Lung (tissue), 17 donors: ENCODE measurements at places on chromosomes 12 and 14. TPM values are rescaled to one million over a fixed set of nuclear protein-coding genes. Genes with fewer than 3 reads are reported as not detected.

The C3AR1 gene
- 42.2 TPM for total RNA-seq

The CCDC197 gene
- not detected for total RNA-seq

The SLC17A8 gene
- total RNA-seq: 0.43 TPM

The SYCP3 gene
- 1.2 TPM for total RNA-seq

The GYS2 gene
- not detected for total RNA-seq

The ANKRD33 gene
- total RNA-seq: 0.21 TPM

The ASCL1 gene
- 0.46 TPM for total RNA-seq

The ADAM21 gene
- total RNA-seq: 0.17 TPM

DNA sequence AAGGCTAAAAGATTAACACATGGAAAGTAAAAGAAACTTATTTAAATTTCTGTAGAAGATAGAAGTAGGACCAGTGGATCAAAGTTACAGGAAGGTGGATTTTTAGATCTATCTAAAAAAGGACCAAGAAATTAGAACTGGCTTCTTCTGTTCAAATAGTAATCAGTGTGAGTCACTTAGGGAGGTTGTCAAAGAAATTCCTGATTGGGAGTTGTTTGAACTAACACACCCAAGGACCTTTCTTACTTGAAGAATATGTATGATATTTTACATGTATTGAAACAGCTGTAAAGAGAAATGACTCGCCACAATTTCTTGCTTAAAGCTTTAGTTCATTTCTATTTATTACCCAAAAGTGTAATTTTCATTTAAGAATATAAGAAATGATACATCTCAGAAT is 256.9 kb downstream of the RAD51B start:
- no peak for DNase-seq

GRCh38 chr12:98646294-98647090 is 1.4 kb downstream of the APAF1 start:
- peak; percentile 47 for DNase-seq

DNA sequence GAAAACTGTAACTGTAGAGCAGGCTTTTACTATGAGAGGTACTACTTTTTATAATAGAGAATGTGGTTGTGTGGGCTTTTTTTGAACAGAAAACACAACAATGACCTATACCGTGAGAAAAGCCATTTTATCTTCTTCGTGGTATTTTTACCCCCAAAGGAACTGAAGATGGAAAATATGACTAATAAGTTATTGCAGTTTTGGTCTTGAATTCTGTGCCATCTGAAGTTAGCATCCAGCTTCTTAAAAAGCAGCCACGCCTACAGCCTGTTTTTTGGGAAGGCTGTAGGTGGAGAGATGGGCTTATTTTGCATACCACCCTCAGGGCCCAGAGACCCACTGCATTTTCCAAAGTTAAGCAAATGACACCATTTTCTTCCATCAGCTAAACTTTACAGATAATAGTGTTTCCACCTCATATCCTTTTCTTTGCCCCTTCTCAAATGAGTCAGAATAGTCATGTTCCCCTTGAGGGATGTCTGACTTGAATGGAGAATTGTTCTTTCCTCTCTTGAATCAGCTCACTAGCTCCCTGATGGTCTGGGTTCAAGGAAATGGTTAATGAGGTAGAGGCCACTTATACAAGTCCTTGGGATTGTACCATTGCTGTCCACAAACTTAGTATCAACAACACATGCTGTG is 53.0 kb downstream of the TBC1D30 start:
- DNase-seq: no peak

DNA sequence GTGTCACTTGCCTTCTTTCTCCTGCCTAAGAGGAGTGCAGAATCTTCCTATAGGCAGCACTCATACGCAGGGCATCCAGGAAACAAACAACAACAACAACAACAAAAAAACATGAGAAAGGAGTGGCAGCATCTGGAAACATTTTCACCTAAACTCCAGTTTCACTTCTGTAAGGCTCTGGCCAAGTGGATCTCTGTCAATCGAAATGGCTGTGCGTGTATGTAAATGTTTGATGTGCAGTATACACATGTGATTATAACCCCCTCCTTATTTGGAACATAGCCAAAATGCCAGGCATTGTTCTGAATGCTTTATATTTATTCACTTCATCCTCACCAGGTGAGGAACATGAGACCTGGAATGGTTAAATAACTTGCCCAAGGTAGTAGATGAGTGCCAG is 76.8 kb downstream of the COX16 start:
- DNase-seq: no peak

DNA sequence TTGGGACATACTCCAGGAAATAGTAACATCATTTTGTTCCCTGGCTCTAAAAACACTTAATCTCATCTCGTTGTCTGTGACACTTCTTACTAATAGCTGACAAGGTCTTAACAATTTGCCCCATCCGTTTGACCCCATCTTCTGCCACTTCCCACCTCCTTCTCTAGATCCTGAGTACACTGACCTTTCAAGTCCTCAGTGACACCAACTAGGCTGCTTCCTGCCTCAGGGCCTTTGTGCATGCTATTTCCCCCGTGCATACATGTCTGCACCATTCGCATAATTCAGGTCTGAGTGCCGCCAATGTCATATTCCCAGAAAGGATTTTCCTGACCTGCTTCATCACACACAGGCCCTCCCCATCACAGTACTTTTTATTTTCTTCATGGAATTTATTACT is 70.6 kb upstream of the CCND2 start:
- no peak for DNase-seq

DNA sequence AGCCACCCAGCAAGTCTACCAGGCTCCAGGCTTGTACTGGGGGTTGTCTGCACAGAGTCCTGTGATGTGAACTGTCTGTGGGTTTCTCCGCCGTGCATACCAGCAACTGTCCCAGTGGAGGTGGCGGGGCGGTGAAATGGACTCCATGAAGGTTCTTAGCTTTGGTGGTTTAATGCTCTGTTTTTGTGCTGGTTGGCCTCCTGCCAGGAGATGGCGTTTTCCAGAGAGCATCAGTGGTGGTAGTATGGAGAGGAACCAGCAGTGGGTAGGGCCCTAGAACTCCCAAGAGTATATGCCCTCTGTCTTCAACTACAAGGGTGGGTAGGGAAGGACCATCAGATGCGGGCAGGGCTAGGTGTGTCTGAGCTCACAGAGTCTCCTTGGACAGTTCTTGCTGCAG is 303.8 kb downstream of the TMEM121 start:
- no peak for DNase-seq

GRCh38 chr12:65171870-65172269 is 2.5 kb downstream of the LEMD3 start:
- DNase-seq: peak; percentile 20

DNA sequence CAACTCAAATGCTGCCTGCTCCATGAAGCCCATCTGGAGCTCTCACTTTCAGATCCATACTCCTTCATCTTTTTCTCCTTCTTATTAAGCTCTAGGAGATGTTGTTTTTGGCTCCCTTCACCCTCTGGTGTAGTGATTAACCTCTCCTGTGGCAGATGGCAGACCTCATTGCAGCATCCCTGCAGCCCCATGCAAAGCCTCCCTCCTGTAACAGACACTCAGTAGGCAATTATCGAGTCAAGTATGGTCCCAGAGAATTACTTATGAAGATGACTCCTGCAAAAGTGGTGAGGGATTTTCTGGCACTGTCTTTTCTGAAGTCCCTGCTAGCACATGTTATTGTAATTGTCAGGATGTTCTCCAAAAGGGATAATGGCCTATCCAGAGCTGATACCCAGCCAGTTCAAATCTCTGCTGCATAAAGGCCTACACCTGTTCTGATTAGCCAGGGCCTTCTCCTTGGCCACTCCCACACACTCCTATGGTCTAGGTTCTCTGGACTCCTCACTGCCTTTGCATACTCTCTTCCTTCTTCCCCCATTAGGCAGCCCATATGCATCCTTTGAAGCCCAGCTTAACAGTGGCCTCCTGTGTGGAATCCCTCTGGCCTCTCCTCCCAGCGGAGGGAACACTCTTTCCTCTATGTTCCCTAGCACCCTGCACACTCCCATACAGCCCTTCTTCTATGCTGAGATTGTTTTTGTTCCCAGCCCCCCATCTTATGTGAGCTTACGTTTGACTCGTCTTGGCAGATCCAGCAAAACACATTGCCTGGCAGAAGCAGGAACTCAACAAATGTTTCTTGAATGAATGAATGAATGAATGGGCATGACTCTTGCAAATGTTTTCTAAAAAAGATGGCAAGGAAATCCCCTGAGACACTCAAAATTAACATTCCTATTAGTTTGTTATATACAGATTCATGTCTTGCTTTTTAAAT is 43.9 kb upstream of the MDM1 start:
- no peak for DNase-seq

DNA sequence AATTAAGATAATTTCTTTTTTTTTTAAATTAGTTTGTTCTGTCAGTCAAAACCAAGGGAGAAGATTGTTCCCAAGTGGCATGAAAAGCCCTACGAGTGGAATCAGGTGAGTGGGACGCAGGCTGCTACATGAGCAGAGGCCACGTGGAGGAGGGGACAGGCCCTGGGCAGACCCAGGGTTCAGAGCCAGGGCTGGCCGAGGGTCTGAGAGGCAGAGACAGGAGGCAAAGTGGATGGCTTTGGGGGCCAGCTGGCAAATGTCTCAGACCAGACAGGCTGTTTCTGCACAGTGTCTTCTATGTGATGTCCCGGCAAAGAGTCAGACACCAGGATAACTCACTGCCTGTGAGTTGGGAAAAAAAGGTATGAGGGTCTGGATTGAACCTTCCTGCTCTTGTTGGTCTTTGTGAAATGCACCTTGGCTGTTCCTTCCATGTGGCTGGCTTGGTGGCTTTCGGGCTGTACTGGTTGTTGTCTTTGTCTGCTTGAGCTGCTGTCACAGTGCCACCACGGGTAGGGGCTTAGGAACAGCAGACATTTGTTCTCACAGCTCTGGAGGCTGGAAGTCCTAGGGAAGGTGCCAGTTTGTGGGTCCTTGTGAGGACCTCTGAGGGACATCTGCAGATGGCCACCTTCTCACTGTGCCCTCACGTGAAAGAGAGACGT is 35.8 kb upstream of the ASPG start:
- no peak for DNase-seq

GRCh38 chr12:104929977-104930376 is 28.1 kb downstream of the SLC41A2 start:
- DNase-seq: no peak

GRCh38 chr14:100348253-100348729 is 25.2 kb downstream of the SLC25A47 start:
- no peak for DNase-seq

GRCh38 chr14:68962681-68963080 is 16.4 kb downstream of the ACTN1 start:
- DNase-seq: no peak

DNA sequence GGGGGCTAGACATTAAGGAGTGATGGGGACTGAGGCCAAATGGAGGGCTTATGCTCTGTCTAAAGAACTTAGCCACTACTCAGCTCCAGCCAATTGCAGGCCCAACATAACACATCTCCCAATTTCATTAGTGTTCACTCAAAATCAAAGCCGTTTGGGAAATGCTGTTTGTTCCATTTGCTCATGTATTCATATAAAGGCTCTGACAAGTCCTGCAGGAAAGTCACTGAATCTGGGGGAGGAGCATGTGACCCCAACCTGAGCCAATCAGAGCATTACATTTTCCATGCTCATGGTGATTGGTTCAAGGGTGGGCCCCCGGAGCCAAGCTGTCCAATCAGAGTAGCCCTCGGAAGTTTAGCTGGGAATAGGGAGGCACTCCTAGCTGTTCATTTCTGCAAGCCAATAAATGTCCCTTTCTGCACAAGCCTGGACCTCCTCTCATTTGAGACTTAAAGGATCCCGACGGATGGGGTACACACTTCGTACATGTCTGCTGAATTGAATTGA is 20.9 kb downstream of the SDSL start:
- DNase-seq: no peak

- DNase-seq: no peak
Observed at GRCh38 chr12:113461666-113462065, 10.0 kb downstream of the LHX5 start.

- no peak for DNase-seq
Observed at GRCh38 chr12:60240891-60241290, 645.1 kb downstream of the SLC16A7 start.

DNA sequence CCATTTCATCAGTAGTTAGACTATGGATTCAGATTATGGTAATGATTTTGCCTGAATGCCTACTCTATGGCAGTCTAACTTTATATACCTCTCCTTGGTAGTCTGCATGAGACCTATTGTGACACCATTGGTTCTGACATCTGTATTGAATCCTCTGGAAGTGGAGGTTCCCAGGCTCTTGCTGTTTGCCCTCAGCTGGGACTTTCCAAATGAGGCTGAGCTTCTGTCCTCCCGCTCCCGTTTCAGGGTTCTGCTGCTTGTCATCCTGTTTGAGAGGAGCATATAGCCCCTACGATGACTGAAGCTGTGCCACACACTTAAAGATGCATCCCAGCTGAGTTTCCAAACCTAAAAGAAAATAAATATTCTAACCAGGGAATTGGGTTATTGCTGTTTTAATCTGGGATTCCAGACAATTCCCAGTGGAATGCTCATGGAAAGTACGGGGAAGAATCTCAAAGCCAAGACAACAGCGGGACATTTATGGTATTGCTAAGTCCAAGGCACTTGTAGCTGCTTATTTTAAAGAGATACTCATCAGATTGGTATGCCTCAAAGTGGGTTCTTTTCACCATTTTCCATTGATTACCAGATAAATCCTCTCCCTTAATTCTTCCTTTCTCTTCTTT is 105.9 kb downstream of the ETV6 start:
- DNase-seq: no peak

DNA sequence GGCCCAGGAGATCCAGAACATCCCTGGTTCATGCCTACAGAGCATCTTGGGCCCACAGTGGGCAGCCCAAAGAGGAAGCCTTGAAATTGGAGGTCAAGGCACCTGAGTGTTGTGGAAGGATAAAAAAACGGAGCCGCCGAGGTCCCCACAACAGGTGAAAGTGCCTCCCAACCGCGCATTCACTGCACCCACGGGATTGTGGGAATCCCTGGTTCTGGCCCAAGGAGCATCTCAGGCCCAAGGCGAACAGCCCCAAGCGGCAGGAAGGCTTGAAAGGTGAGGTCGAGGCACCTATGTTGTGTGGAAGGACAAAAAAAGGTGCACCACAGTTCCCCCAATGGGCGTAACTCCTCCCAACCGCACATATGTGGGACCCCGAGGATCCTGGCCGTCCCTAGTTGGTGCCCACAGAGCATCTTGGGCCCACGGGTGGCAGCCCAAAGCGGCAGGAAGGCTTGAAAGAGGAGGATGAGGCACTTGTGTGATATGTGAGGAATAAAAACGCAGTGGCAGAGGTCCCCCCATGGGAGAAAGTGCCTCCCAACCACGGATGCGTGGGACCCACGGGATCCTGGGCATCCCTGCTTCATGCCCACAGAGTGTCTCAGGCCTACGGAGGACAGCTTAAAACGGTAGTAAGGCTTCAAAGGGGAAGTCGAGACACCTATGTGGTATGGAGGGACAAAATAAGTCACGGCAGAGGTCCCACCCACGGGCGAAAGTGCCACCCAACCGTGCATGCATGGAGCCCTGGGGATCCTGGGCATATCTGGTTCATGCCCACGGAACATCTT is 583.9 kb downstream of the ALG10 start:
- no peak for DNase-seq

GRCh38 chr12:67807814-67808213 is 159.3 kb downstream of the DYRK2 start:
- DNase-seq: no peak

GRCh38 chr12:120925740-120926563 is 21.8 kb upstream of the SPPL3 start:
- DNase-seq: no peak
